ENCODE measurements at places on chromosomes 12 and 14.

DNA sequence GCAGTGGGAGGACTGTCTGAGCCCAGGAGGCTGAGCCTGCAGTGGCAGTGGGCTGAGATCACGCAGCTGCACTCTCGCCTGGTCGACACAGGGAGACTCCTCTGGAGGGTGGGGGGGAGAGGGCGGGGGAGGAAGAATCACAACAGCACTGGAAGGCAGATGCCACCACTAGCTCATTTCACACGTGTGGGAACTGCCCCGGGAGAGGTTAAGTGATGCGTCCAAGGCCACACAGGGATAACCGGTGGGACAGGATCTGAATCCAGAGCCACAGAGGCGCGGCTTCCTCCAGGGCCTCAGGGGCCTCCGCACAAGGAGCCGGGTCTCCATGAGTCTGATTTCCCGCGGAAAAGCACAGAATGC, 20.8 kb downstream of the STX2 start:
- DNase-seq = no peak

DNA sequence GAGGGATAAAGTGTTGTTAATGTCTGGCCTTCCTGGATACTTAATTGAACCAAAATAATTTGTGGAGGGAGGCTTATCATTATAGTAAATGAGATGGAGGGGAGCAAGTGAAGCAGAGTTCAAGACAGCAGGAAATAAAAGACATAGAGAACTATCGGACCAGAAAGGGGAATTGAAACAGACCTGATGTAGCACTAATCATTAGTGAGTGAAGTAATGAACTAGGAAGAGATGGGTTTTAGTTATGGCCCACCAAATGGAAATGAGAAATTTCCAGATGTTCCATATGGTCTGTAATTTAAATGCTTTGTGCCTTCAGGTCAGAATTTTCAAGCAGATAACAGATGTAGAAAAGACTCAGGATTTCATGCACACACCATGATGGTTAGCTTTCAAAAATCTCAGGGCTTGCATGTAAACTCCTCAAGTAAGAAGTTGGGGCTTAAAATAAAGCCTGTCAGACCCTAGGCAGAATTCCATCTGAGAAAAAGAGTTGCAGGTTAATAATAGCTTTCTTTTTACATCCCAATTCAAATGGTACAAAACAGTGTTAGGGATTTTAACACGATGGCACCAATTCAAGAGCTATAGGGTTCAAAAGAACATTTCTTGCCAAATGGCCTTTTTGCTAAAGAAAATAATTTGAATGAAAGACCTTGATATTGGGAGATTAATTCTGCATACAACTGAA, 355.8 kb downstream of the FSCB start:
- no peak for DNase-seq

- no peak for DNase-seq
These were observed 1.9 kb downstream of the DAAM1 start for GRCh38 chr14:59190372-59190771.

DNA sequence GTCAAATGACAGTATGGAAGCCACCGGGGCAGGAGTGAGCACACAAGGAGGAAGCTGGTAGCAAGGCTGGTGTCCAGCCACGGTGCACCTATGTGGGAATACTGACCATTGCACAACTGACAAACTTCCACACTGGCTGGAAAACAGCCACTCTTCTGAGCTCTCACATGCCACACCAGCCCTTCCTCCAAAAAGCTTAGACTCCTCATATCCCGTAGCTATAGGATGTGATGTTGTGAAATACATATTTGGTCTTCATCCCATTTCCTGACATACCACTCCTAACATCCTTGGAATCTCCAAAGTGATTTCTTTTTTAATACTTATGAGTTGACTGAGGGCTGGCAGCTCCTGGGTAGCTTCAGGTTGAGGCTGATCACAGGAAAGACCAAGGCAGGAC, 103.6 kb downstream of the NTF3 start:
- no peak for DNase-seq

- no peak for DNase-seq
These were observed 1341.4 kb downstream of the FSCB start for GRCh38 chr14:43165651-43166050.

DNA sequence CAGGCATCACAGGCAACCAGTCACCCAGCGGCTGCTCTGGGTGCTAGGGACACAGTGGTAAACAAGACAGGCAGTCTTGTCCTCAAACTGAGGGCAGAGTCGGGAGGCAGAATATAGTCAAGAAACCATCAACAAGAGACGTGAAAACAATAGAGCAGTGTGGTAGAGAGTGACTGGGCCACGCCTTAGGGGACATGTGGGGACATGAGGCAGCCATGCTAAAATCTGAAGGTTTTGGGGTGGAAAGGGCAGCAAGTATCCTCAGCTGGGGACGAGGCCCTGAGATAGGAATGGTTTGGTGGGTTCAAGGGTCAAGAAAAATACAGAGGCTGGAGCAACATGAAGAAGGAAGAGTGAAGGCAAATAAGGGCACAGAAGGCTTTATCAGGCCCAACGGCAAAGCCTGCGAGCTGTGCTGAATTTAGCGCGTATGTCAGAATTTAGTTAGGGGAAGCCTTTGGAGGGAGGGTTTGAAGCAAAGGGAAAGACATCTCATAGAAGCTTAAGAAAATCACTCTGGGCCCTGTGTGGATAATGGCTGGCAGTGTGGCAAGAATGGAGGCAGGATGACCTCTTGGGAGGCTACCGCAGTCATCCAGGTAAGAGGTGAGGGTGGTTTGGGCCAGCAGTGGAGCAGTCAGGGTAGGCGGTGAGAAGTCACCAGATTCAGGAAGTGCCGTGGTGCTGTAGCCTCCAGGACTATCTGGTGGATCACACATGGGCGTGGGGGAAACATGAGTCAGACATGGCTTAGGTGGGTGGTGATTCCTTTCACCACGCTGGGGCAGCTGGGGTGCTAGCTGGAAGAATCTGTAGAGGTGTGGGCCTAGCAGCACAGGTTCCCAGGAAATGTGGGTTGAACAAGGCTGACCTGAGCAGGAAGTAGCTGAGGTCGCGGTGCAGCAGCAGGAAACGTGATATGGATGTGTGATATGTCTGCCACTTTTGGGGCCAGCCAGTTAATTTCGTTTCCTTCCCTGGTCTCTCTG, 3.0 kb downstream of the EVL start:
- peak; percentile 91 for DNase-seq

DNA sequence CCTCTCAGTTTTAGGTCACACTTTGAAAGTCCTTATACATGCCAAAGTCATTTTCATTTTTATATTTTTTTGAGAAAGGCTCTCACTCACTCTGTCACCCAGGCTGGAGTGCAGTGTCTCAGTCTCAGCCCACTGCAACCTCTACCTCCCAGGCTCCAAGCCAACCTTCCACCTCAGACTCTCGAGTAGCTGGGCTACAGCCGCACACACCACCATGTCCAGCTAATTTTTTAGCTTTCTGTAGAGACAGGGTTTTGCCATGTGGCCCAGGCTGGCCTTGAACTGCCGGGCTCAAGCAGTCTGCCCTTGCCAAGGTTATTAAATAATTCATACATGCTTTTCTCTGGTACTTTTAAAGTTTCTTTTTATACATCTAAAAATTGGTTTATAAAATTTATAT, 166.0 kb downstream of the ERC1 start:
- no peak for DNase-seq

DNA sequence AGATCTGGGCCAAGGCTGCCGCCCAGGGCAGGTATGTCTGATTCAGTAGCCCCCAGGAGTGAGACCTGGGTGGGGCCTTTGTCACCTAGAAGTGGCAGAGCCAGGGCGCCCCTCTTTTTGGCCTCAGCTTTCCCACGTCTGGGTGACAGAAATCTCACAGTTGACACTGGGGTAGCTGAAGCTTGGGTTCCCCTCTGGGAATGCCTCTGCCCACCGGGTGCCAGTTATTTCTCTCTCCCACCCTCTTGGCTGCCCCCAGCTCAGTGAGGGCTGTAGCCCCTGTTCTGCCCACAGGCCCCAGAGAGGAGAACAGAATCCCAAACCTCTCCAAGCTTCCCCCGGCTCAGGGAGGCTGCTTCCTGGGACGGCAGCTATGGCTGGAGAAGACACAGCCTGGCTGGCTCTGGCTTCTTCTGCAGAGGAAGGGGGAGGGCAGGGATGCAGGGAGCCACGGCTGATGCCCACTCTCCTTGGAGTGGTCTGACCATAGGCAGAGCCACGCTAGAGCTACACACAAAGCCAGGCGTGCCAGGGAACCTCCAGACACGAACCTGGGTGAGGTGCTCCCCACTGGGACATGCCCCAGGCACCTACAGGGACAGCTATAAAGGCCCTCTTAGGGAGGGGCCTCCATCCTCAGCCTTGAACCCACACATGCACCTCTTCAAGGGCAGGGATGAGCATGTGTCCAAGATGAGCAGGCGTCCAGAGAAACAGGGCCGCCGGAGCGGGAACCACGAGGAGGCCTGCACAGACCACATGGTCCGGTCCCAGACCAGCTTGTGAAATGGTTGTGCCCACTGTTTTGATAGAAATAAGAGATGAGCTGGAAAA, 51.7 kb downstream of the BEGAIN start:
- DNase-seq = peak; percentile 21

GRCh38 chr12:121513464-121514183, 67.2 kb downstream of the KDM2B start:
- DNase-seq = peak; percentile 60

DNA sequence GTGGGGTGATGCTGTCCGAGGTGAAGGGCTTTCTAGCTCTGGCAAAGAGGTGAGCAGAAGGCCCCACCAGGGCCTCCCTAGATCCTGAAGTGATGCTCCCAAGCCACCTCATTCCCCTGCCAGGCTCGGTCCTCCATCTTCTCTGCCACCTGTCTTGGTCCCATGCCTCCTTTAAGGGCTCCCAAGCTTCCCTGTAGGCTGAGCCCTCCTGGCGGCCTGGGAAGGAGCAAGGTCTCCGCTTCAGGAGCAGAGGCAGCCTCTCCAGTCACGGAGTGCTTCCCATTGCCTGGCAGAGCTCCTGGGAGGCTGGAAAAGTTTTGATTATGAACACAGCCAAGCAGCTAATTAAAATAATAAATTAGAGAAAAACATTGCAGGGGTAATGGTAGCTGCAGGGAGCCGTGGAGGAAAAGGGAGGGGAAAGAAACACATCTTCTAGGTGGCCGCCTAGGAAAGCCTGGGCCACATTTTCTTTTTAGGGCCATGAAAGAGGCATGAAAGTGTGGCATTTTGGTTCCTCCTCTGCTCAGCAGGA, 160.0 kb upstream of the PRMT8 start:
- DNase-seq = no peak

DNA sequence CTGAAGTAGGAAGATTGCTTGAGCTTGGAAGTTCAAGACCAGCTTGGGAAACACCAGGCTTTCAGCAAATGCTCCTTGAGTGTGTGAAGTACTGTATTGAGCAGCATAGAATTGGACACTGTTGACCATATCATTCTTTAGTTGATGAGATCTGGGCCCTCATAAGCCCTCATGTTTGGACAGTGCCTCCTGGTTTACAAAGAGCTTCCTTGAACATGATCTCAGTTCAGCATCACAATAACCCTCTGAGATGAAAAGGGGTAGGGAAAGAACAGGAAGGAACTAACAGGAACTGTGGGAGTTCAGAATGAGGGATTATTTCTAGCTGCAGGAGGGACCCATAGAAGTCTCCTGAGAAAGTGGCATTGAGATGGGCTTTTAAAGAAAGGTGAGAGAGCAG, 153.2 kb downstream of the C12orf75 start:
- no peak for DNase-seq

DNA sequence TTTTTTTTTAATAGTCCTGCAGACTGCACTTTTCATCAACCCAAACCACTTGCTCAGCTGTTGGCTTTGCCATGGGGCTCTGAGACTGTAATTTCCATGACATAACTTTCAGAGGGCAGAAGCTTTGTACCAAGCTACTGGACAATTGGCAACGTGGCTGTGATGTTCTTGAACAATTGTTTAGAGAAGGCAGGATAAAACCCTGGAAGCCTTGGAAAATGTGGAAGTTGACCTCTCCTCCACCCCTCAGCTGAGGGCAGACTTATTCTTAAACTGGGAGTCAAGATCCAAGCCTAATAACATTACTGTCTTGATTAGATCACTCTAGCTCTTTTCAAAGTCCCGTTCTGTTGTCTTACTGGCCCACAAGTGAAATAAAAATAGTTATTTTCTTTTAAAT, 2.2 kb downstream of the OR4E1 start:
- no peak for DNase-seq

Measured in stimulated activated CD8-positive, alpha-beta memory T cell treated with anti-CD3 and anti-CD28 coated beads, Interleukin-4, amount 100 ng/mL, for 48 hours (primary cell).